ENCODE measurements at places on chromosomes 6 and 20.

GRCh38 chr6:68760941-68761676, 126.0 kb downstream of the ADGRB3 start:
- H3K27ac ChIP-seq, result no peak overlapping the region
- no peak for DNase-seq
- H3K27me3 ChIP-seq, result no peaks in the 10 kb centered on the region
- H3K36me3 ChIP-seq, result no peaks in the 10 kb centered on the region

DNA sequence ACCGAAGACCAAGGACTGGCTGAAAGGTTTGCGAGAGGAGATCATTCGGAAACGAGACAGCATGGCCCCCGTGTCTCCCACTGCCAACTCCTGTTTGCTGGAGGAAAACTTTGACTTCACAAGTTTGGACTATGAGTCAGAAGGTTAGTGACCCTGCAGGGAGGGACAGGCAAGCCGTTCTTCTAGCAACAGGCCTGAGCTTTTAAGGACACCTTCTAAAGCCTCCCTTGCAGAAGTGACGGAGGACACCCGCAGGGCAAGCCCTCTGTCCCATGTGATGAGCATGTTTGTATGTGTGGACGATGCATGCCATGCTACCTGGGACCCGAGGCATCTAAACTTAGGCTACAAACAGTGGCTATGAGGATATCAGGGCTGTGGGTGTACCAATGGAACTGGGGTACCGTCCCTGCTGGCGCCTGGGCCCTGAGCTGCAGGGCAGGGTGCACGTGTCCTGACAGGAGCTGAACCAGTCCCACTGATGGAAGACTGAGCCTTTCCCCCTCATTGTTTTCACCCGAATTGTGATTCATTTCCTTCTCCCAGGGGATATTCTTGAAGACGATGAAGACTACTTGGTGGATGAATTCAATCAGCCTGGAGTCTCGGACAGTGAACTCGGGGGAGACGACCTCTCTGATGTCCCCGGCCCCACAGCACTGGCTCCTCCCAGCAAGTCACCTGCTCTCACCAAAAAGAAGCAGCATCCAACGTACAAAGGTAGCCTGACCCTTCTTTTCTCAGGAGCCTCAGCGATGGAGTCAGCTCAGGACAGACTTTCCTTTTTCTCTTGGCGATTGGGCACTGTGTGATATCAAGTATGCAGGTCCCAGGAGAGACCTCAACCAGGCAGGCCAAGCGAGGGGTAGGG, 84.4 kb downstream of the SERAC1 start:
- DNase-seq, result no peak
- H3K27ac ChIP-seq, result no peak overlapping the region
- no peaks in the 10 kb centered on the region for H3K27me3 ChIP-seq
- peaks cover 78% of the 10 kb centered on the region for H3K36me3 ChIP-seq
- H3K4me1 ChIP-seq, result no peaks in the 10 kb centered on the region
- H3K4me3 ChIP-seq, result no peak overlapping the region

GRCh38 chr6:152571943-152572337, 65.2 kb downstream of the SYNE1 start:
- H3K27me3 ChIP-seq, result peaks cover 9% of the 10 kb centered on the region
- no peaks in the 10 kb centered on the region for H3K36me3 ChIP-seq
- H3K27ac ChIP-seq, result no peak overlapping the region

- H3K4me1 ChIP-seq, result peaks cover 58% of the 10 kb centered on the region
- H3K27me3 ChIP-seq, result no peaks in the 10 kb centered on the region
- no peak overlapping the region for H3K4me3 ChIP-seq
- peak overlapping the region; percentile 91 for H3K27ac ChIP-seq
Observed at GRCh38 chr6:33769248-33769821, 19.6 kb downstream of the LEMD2 start.

GRCh38 chr20:61956396-61957342, 109.0 kb downstream of the TAF4 start:
- DNase-seq, result no peak
- H3K36me3 ChIP-seq, result no peaks in the 10 kb centered on the region

GRCh38 chr20:19284400-19285178, 72.1 kb downstream of the SLC24A3 start:
- H3K4me3 ChIP-seq, result no peak overlapping the region
- H3K27me3 ChIP-seq, result no peaks in the 10 kb centered on the region
- no peaks in the 10 kb centered on the region for H3K4me1 ChIP-seq
- H3K36me3 ChIP-seq, result no peaks in the 10 kb centered on the region

DNA sequence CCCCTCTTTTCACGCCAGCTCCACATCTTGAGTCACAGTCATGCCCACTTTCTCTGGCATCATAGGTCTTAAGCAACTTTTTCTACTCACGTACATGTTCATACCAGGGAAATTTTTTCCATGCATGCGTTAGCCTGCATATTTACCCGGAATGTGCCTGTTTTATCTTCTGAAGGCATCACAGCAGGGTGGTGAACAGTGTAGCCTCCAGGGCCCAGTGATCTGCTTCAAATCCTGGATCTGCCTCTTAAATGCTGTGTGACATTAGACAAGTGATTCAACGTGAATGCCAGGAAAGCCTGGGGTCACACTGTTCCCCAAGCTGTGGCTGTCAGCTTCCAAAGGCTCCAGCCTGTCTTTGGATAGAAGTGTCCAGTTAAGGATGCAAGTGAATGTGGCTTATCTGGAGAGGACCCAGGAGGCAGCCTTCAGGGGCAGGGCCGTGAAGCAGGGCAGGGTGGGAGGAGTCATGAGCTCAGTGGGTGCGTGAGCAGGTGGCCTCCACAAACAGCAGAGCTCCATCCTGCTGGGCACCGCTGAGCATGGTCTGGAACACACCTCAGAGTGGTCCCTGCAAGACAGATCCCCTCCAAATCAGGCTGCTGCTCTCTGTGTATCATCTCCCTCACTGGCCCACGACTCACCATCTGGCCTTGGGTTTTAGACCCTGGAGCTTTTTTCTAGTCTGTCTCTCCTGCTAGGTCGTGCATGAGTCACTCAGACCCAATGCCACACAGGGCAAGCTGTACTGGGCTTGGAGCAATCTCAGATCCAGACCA, 30.4 kb upstream of the CD93 start:
- no peaks in the 10 kb centered on the region for H3K27me3 ChIP-seq
- no peaks in the 10 kb centered on the region for H3K36me3 ChIP-seq
- no peak overlapping the region for H3K4me3 ChIP-seq
- H3K4me1 ChIP-seq, result no peaks in the 10 kb centered on the region

DNA sequence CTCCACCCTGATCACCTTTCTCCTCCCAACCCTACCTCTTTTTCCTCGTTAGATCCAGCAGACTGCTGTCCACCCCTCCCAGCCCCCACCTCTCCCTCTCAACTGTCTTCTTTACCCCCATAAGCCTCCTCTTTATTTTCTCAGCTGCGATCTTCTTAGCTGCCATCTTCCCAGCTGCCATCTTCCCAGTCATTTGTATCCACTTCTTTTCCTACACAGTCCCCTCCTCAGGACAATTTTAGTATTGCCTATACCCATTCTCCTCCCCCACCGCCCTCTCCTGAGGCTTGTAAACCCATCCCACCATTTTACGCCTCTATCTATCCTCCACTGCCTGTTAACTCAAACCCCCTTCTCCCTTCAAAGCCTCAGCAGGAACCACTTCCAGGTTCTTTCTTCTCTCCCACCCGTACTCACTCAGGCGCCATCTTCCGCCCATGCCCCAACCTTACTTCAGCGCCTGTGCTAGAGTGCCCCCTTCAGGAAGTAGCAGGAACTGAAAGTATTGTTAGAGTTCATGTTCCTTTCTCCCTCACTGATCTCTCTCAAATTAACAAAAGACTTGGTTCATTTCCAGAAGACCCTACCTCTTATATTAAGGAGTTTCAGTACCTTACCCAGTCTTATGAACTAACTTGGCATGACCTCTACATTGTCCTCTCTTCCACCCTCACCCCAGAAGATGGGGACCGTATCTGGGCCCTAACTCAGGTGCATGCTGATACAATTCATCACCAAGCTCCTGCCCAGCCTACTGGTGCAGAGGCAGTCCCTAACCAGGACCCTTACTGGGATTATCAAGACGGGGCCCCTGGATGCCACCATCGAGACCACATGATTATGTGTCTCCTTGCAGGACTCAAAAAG, 236.0 kb downstream of the ADGRG6 start:
- H3K27ac ChIP-seq, result no peak overlapping the region
- H3K4me1 ChIP-seq, result no peaks in the 10 kb centered on the region
- no peak overlapping the region for H3K4me3 ChIP-seq
- DNase-seq, result no peak
- no peaks in the 10 kb centered on the region for H3K36me3 ChIP-seq

DNA sequence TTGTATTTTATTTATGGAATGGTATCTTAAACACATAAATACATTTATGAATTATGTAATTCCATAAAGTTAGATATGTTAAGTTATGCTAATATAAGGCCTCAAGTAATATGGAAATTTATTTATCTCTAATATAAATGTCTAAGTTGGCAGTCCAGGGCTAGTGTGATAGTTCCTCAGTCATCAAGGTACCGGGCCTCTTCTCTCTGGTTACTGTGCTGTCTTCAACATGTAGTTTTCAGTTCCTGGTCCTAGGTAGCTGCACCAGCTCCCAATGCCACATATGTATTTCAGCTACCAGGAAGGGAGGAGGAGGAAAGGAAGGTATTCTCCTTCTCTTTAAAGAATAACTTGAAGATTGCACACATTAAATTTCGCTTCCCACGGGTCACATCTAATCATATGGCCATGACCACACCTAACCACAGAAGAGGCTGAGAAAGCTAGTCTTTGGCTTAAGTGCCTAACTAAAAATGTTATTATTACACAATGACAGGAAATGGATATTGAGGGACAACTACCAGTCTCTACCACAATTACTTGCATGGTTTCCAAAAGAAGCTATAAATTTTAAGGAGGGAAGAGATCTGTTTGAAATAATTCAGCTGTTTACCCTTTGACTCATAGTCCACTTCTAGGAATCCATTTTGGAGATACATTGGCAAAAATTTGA, 68.6 kb downstream of the BCKDHB start:
- H3K27me3 ChIP-seq, result no peaks in the 10 kb centered on the region
- no peak overlapping the region for H3K27ac ChIP-seq
- H3K4me1 ChIP-seq, result peaks cover 10% of the 10 kb centered on the region
- no peak overlapping the region for H3K4me3 ChIP-seq
- no peak for DNase-seq
- peaks cover 8% of the 10 kb centered on the region for H3K36me3 ChIP-seq

DNA sequence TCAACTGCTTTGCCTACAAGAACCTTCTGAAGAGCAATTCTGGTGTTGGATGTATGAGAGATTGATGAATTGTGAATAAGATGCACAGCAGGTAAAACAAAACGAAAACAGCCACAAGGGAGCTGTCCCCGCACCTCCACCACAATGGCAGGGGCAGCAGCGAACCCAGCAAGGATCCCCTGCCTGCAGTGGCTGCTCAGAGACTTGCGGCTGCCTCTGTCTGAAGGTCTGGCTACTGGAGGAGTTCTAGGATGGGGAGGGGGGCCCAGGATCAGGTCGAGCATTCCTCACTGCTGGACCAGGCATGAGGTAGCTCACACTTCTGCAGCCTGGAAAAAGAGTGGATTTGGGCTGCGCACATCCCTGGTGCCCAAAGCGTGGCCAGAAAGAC, 523.5 kb downstream of the CDH26 start:
- no peak for DNase-seq
- no peaks in the 10 kb centered on the region for H3K27me3 ChIP-seq
- H3K4me3 ChIP-seq, result no peak overlapping the region
- no peaks in the 10 kb centered on the region for H3K36me3 ChIP-seq
- H3K4me1 ChIP-seq, result no peaks in the 10 kb centered on the region

GRCh38 chr20:20668639-20669038, 43.8 kb downstream of the RALGAPA2 start:
- no peak for DNase-seq
- H3K4me1 ChIP-seq, result no peaks in the 10 kb centered on the region
- no peak overlapping the region for H3K4me3 ChIP-seq
- H3K27me3 ChIP-seq, result no peaks in the 10 kb centered on the region

DNA sequence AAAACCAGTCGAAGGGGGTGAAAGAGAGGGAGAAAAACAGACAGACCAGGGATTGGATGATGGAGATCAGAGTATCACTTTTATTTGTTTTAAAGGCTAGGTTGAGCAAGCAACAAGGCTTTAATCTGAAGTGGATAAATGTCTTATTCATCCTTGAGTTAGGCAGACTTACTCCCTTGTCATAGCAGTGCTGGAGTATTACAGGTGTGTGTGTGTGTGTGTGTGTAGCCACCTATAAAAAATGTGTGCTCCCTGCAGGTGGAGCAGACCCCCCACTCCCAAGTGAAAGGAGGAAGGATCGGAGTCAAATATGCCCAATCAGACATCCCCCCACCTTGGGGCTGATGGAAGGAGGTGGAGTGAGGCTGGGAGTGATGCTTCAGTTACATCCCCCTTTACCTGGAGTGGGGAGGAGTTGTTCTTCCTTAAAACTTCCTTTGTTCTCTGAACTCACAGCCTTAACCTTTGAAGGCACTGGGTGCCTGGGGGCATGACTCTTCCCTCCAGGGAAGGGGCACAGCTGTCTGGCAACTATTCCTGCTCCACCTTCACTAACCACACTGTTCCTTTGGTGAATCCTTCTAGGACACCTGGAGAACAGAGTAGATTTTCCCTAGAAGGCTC, 27.3 kb downstream of the PTK7 start:
- DNase-seq, result no peak
- H3K4me3 ChIP-seq, result no peak overlapping the region
- H3K27ac ChIP-seq, result no peak overlapping the region
- H3K27me3 ChIP-seq, result no peaks in the 10 kb centered on the region
- H3K4me1 ChIP-seq, result no peaks in the 10 kb centered on the region
- H3K36me3 ChIP-seq, result no peaks in the 10 kb centered on the region

DNA sequence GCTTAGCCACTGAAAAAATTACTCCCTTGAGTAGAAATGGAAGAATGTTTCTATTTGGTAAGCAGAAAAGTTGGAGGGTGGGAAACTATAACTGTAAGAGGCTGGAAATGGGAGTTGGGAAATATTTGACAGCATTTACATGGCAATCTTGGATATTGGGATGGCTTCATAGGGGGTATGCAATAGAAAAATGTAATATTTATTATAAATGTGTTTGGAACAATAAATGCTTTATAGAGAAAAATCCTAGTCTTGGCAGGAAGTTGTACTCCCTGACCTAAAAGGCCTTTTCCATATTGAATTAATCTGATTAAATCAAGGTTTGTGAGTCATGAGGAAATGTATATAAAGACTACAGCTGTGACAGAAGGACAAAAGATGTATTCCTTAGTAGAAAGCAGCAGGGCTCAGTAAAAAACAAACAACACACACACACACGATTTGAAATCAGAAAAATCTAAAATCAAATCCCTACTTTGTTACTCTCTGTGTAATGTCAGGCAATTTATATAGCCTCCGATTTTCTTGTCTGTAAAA, 272.3 kb downstream of the CD109 start:
- H3K4me1 ChIP-seq, result 0 out of 2 replicates have a peak, but pooled peaks cover 3% of the 10 kb centered on the region
- no peak overlapping the region for H3K27ac ChIP-seq
- no peak for DNase-seq
- no peaks in the 10 kb centered on the region for H3K27me3 ChIP-seq
- H3K4me3 ChIP-seq, result no peak overlapping the region
- H3K36me3 ChIP-seq, result no peaks in the 10 kb centered on the region

- H3K4me3 ChIP-seq, result no peak overlapping the region
- no peak overlapping the region for H3K27ac ChIP-seq
- H3K36me3 ChIP-seq, result no peaks in the 10 kb centered on the region
- peaks cover 21% of the 10 kb centered on the region for H3K4me1 ChIP-seq
- DNase-seq, result no peak
- peaks cover 4% of the 10 kb centered on the region for H3K27me3 ChIP-seq
Observed at GRCh38 chr20:51029963-51030920, 7.3 kb upstream of the KCNG1 start.

Data from SJSA1 (cell line).